A172 (cell line): ENCODE measurements at places on chromosomes 1 and 21.

DNA sequence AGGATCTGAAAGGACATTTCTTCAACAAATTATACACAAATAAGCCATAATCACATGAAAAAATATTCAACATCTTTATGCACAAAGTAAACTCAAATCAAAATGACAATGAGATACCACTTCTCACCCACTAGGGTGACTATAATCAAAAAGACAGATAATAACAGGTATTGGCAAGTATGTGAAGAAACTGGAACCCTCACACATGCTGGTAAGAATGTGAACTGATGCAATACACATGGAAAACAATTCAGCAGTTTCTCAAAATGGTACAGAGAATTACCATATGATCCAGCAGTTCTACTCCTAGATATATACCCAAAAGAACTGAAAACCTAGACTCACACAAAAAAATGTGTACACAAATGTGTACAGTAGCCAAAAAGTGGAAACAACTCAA is 62.5 kb downstream of the CHD5 start:
- DNase-seq: no peak

- DNase-seq: no peak
Measured at GRCh38 chr1:182841368-182841988, 2.3 kb downstream of the DHX9 start.

DNA sequence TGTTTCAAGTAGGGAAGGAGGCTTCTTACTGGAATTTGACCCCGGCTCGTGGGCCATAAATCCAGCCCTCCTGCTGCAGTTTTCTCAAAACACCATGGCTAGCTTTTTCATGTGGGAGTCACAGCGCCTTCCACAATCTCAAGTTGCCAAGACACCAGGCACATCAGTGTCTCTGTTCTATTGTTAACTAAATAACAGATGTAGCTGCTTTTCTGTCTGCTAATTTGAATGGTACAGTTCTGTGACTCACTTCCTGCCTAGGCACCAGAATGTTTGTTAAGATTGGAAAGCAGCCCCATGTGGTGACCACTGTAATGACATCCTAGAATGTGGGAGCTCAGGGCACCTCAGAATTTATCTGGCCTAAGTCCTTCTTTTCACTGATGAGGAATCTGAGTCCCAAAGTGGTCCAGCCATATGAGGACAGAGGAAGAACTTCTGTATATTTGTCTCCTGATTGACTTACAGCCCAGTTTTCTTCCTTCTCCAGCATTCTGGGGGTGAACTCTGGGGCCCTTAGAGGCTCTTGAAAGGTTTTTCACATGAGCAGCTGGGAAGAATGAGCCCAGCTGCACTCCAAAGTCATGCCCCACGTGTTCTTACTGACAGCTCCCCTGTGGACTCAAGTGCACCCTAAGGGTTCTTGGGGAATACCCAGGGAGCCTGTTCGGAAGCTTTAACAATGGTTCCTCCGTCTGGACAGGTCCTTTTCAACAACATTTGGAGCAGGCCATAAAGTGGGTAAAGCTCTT is 27.5 kb downstream of the TRIM45 start:
- peak; percentile 94 for DNase-seq

- no peak for DNase-seq
Measured at GRCh38 chr1:150572918-150573647, 6.3 kb downstream of the MCL1 start.

- no peak for DNase-seq
Measured at GRCh38 chr1:71324671-71325267, 243.9 kb upstream of the ZRANB2 start.
